Muscle of back (tissue), 13 donors: ENCODE measurements at places on chromosomes 5 and 9. TPM values are rescaled to one million over a fixed set of nuclear protein-coding genes. Genes with fewer than 3 reads are reported as not detected.
A peak's percentile ranks its signal among the peaks of the same experiment; 100 is the strongest.

The TMEM215 gene
- 1.6 TPM for polyA plus RNA-seq

GRCh38 chr5:109992264-109992915, 302.7 kb downstream of the MAN2A1 start:
- no peak for DNase-seq

DNA sequence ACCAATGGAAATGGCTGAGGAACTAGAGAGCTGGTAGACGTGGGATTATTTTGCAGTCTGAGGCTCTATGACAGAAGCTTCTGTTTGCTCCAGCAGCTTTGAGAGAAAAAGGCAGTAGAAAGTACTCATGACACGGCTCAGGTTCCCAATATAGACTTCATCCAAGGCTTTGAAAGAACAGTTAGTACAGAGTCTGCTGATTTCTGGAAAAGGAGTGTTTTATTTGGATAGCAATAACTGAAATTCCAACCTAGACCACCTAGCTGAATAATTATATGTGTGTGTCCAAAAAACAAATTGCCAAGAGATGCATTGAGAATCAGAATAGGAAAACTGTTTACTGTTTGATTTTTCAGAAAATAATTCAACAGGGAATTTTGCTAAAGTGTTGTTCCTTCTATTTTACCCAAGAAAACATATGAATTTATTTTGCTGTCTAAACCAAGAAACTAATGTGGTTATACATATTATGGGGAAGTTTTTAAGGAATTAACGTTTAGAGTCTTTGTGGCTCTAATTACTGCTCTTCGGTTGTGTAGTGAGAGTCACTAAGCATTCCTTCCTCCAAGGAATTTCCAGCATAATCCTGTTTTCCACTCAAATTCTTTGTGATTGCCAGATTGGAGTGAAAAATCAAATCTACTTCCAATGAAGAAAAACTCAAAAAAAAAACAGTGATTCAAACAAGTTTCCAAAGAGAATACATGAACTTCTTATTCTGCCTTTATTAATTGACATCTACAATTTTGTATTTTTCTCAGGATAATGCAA, 18.1 kb upstream of the MTX3 start:
- peak; percentile 38 for DNase-seq

- no peak for DNase-seq
These were observed 286.4 kb downstream of the DENND1A start for GRCh38 chr9:123643518-123643917.

The CDC25C gene
- polyA plus RNA-seq, result 4.1 TPM

DNA sequence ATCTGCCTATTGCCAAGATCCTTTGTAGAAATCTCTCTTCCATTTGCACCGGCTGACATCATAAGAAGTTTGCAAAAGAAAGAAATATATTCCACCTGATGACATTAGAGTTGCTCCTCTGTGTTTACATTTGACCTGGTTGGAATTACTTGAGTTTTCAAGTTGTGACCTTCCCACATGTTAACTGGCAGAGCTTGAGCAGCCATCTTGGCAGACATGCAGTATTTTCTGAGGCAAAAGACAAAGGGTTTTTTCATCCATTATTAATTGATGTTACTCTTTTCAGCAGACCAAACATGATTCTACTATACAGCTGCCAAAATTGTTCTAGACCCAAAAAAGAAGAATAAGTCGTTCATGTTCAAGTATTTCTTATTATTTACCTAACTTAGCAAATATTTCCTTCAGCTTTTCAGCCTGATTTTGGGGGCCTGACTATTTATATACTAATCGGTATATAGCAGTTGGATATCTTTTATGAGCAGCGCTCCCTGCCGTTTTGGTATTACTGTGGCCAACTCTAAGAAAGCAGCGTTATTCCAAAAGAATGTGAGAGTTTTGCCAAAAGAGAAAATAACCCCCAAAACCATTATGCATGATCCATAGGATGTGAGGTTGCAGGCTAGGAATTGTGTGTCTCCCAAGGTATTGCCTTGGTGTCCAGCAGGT, 212.9 kb downstream of the PBX3 start:
- peak; percentile 36 for DNase-seq

DNA sequence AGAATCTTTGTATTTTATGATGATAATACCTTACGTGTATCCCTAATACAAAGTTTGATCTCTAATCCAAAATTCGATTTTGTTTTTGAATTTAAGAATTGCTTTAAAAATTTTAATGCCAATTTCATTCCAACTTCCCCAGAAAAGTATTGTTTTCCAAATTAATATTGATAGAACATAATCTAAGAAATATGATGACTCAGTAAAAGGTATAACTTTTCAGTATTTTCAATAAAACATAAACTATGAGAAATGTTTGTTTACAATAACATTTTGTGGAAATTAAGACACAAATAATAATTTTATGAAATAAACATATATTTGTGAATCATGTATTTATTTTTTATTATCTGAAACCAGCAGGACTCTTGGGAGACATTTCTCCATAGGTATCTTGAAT, 931.6 kb downstream of the EFNA5 start:
- no peak for DNase-seq

DNA sequence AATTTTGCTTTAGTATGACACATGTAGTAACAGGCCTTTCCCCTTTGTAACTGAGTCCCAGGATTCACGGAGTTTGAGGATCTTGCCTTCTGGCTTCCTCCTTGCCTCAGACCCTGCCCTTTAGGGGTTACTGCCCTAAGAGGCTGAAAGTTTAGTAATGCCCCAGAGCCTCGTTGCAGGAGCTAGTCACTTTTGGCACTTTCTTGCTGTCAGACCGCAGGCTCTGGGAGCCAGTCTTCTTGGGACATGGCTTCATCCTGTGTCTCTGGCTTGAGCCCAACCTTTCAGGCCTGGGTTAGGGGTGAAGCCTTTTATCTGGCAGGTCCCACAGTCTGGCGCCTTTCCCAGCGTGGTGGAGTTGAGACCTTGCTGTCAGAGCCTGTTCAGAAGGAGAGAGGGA, 185.6 kb upstream of the DMRT1 start:
- DNase-seq, result no peak

- no peak for DNase-seq
These were observed 132.0 kb upstream of the C6 start for GRCh38 chr5:41345295-41345694.
